Activated T-cell treated with anti-CD3 and anti-CD28 coated beads, Interleukin-2, amount 50 U/mL, for 1 hour (primary cell): ENCODE measurements at places on chromosomes 4 and X.

DNA sequence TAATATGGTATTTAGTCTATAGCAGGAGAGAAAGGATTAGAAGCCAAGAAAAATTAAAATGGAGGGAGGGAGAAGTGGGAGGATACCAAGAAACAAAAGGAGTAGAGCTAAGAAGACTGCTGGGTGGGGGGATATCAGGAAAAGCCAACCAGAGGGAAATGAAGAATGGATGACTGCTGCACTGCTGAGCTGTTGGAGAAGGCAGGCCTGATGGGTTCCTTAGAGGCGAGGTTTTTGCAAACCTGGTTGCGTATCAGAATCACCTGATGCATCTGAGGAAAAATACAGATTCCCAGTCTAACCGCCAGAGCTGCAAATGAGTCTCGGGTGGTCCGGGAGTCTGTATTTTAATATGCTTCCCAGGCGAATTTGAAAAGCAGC lies 1.5 kb downstream of the PGRMC1 start:
- no peak for DNase-seq

- no peak for DNase-seq
Measured at GRCh38 chr4:62526671-62527070, 1326.5 kb downstream of the ADGRL3 start.

- no peak for DNase-seq
Measured at GRCh38 chr4:150038335-150039076, 39.7 kb upstream of the DCLK2 start.

- no peak for DNase-seq
Measured at GRCh38 chr4:28360681-28361080, 1500.0 kb downstream of the STIM2 start.

- peak; percentile 51 for DNase-seq
Measured at GRCh38 chrX:2707334-2707760, 16.3 kb downstream of the CD99 start.

GRCh38 chr4:137420901-137421396 lies 111.3 kb downstream of the PCDH18 start:
- no peak for DNase-seq

GRCh38 chrX:48492293-48492910 lies 16.4 kb upstream of the PORCN start:
- DNase-seq: no peak

- DNase-seq: no peak
Measured at GRCh38 chrX:32483534-32484136, 727.7 kb downstream of the DMD start.

- DNase-seq: peak; percentile 29
Measured at GRCh38 chr4:121199742-121200561, 35.8 kb upstream of the TNIP3 start.

GRCh38 chrX:46573892-46574773 lies 568 bp downstream of the CHST7 start:
- DNase-seq: peak; percentile 68

- DNase-seq: no peak
Measured at GRCh38 chrX:46953137-46953527, 40.9 kb downstream of the JADE3 start.

DNA sequence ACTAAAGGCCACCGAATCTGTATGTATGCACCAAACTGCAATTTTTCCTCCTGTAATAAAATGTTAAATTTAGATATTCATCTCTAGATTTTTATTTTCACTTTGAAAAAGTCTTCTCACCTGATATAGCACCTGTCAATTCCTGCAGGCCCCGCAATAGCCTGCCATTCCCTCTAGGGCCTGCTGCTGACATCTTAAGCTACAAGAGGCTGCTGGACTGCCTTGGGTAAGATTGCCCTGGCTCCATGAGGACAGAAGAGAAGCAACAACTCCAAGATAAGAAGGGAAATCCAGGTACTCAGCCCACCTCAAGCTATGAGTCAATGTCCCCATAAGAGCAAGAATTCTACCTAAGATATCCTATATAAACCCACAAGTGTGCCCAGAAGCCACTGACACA lies 230.2 kb upstream of the AGTR2 start:
- DNase-seq: no peak

GRCh38 chr4:85968945-85969819 lies 390.7 kb downstream of the MAPK10 start:
- DNase-seq: no peak

GRCh38 chr4:62449538-62449937 lies 1249.4 kb downstream of the ADGRL3 start:
- DNase-seq: no peak

- DNase-seq: no peak
Measured at GRCh38 chr4:38086151-38086848, 126.1 kb downstream of the PTTG2 start.
